Fibroblast of mammary gland (primary cell): ENCODE measurements at places on chromosomes 5 and 9.

DNA sequence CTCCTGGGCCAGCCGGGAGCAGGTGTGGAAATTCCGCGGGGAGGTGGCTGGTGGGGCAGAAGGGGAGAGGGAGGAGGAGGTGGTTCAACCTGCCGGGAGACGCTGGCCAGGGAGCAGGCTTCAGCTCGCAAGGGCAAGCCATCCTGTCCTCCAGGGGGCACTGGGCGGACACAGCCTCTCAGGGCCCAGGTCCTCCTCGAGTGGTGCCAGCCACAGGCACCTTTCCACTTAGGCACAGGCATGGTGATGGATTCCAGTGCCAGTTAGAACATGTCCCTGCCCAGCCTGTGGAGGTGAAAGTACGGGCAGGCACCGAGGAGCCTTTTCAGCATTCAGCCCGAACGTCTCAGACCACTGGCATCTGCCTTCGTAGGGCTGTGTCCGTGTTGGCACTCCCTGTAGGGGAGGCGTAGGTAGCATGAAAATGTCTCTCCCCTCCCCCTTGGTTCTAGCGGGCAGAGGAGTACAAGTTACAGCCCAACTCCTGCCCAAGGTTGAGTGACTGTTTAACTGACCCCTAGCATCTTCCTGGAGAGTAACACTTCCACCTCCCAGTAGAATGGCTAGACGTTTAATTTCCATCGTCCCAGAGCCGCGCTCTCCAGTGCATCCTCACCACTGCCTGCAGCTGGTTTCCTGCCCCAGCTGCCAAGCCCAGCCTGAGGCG is 48.9 kb downstream of the DAB2IP start:
- DNase-seq = peak; percentile 48

DNA sequence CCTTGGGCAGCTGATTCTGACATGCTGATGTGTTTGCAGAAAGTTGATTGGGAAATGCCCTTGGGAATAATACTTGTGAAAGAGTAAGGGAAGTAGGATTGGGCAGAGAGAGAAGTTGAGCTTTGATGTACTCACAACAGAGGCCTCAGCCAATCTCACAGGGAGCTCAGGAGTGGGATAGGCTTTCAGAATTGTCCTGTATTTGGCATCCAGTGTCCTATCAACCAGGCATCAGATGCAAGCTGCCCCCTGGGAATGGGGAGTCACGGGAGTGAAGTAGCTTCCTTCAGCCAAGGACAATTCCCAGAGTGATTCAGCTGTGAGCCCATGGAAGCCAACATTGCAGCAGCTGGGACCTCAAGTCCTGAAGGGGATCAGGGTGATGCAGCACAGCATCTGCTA is 39.6 kb downstream of the DMAC1 start:
- DNase-seq = peak; percentile 84

- DNase-seq = no peak
Measured at GRCh38 chr5:4772591-4772990, 367.5 kb upstream of the ADAMTS16 start.

- peak; percentile 41 for DNase-seq
Measured at GRCh38 chr5:146213210-146213826, 9.9 kb downstream of the RBM27 start.

GRCh38 chr5:55681301-55681700 is 30.8 kb downstream of the SLC38A9 start:
- DNase-seq = no peak

- DNase-seq = no peak
Measured at GRCh38 chr5:63097286-63097685, 518.7 kb downstream of the LRRC70 start.

- DNase-seq = peak; percentile 66
Measured at GRCh38 chr9:4768681-4769080, 24.1 kb upstream of the RCL1 start.

- no peak for DNase-seq
Measured at GRCh38 chr5:39009981-39010380, 64.2 kb downstream of the RICTOR start.

DNA sequence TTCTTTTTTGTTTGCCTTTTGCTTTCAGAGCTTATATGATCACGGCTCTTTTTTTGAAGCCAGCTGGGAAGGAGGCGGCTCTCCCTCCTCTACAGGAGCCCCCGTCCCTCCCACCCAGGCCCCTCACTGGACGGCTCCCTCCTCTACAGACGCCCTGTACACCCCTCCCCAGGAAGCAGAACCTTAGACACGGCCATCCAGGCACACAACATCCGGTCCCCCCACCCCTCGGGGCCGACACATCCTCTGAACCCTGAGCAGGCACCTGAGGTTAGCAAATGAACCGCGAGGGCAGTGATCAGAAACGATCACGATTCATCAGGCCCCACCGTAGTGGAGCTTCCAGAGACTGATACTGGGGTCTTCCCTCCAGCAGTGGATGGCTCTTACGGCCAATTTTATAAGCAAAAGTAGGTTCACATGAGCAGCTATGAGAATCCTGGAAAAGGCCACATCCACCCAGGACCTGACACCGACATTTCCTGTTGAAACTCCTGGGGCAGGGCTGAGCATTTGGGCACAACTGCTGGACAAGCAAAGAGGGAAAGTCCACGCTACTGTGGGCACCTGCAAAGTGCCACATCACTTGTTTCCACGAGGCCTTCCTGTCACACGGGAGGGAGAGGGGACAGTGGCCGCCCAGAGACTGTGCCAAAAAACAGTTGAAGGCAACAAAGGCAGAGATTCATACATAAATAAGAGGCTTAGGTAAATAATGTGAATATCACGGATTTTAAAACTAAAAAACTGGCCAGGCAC is 78.9 kb downstream of the SEMA4D start:
- DNase-seq = no peak
